ENCODE measurements at places on chromosomes 2 and 18.

DNA sequence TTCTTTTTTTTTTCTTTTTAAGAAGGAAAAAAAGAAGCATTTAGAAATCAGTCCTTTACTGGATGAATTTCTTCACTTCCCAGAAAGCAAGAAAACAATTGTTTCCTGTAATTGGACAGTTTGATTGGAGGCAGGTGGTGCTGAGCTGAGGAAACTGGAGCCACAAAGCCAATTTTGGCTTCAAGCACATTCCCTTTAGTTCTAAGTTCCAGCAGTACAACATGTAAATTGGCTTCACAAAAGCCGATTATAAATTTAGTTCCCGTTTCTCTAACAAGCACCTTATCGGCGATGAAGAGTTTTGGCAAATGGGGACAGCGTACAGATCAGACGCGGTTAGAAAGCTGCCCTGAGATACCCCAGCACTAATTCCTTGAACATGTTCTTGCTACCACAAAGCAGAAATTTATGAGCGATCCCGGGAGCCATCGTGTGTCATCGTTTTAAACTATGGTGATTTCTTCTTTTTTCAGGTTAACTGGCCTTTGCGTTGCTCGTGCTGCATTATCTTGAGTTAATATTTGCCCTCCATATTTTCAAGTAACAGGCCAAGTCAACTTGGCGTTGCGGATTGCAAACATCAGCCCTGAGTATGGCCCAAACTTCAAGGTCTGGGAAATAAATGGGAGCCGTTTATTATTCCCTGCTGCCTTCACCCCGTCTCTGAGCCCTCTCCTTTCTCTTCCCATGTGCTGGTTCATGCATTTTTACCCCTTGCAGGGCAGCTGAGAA is 190.4 kb upstream of the ID2 start:
- no peak for DNase-seq

GRCh38 chr2:129459881-129460280 is 519.6 kb upstream of the RAB6C start:
- DNase-seq: no peak

DNA sequence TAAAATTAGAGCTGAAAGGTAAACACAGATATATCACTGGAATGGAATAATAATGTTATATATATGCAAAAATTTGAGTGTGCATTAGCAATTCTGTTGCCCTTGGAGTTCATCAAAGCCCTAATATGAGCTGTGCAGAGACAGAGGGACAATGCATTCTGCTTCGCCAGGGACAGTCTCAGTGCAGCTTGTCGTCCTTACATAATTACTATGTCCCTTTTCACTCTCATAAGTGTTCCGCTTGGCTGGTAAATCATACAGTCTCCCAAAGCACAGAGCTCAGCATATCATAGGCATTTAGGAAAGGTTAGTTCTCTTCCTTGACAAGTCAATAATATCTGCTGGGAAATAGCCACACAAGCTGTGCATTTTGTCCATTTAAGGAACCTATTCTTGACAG is 30.7 kb downstream of the MAPK4 start:
- DNase-seq: no peak

DNA sequence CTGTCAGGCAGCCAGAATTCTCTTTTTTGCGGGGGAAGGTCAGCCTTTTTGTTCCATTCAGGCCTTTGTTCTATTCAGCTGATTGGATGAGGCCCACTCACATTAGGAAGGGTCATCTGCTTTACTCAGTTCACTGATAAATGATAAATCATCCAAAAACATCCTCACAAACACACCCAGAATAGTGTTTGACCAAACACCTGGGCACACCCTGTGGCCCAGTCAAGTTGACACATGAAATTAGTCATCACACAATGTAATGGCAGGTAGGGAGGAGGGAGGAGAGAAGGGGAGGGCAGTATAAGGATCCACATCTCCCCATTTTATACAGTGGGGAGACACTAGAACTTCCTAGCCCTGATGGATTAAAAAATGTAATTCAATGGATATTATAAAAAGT is 8.3 kb upstream of the RMC1 start:
- DNase-seq: no peak

GRCh38 chr2:136052369-136053362 is 65.3 kb downstream of the CXCR4 start:
- no peak for DNase-seq

GRCh38 chr2:99706735-99707134 is 216.9 kb upstream of the REV1 start:
- no peak for DNase-seq
